ENCODE measurements at places on chromosomes 2 and 18.

- DNase-seq, result no peak
Observed at GRCh38 chr2:44325897-44326296, 35.4 kb downstream of the PREPL start.

GRCh38 chr2:105324732-105325131, 4.8 kb downstream of the TGFBRAP1 start:
- DNase-seq, result peak; percentile 54

DNA sequence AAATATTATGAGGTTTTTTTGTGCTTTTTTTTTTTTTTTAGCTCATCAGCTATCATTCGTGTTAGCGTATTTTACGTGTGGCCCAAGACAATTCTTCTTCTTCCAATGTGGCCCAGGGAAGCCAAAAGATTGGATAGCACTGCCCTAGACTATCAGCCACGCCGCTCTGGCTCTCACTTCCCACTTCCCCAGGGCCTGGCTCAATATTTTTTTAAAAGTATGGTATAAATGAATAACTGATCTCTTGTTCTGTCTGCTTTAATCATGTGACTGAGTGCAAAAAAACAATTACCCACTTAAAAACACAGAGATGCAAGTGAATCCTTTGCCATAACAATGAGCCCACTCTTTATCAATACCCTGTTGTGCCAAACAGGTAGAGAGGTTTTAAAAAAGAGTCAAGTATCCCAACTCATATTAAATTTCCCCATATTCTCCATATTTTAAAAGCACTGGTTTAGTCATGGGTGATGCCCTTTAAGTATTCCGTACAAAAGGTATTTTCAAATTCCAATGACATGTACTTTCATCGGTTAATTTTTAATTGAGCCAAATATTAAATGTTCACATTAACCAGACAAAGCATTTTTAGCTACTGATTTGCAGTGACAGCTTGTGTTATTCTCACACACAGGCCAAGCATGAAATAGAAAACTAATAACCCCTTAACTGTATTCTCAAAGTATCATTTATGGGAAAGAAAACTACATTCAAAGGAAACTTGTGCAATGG, 12.6 kb downstream of the BCL2 start:
- no peak for DNase-seq

DNA sequence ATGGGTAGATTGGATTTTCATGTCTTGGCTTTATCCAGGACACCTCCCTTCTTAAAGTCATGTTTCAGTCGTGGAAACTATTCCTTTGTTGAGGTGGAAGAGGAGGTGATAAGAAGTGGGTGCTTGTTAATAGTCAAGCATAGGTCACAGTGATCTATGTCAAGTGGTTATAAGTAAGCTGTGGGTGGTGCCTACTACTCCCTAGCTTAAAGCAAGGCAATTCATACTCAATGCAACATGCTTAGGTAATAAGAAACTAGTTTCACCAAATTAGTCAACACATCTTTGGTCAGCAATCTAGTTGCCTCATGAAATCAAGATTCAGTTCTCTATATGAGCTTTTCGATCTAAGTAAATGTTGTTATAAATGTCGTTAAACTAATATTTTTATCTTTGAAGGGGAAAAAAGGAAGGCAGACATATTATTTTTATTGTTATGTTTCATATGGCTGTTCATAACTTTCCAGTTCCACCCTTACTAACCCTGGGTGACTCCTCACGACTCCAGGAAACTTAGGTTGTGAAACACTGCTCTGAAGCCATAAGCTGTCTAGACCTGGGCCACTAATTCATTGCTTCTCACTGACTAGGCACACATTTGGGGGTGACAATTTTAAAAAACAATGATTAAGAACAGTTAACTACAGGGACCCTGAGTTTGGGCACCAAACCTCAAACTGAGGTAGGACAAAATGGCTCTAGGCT, 5.8 kb upstream of the ABCB11 start:
- no peak for DNase-seq

Data from GM23248 (cell line).